T-cell (primary cell): ENCODE measurements at places on chromosomes 3 and 15. TPM values are rescaled to one million over a fixed set of nuclear protein-coding genes. Genes with fewer than 3 reads are reported as not detected.

DNA sequence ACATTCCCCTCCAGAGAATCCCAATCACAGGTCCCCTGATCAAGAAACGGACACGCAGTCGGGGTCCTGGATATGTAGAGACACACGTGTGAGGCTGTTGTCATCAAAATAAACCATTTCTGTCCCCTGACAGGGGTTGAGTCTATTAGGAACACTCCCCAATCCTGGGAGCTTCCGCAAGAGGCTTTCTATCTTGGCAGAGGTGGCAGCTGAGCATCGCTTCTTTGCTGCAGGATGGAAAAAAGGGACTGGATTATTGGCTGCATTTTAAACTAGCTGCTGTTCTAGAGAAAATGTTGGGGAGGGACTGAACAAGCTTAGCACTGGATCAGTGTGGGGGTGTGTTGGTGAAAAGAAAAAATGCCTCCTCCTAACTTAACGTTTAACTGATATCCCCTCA is 2.5 kb upstream of the CNTN4 start:
- H3K27ac ChIP-seq, result no peak overlapping the region
- no peak overlapping the region for H3K4me3 ChIP-seq
- peaks cover 12% of the 10 kb centered on the region for H3K27me3 ChIP-seq
- H3K4me1 ChIP-seq, result no peaks in the 10 kb centered on the region

GRCh38 chr3:168974617-168975403 is 688.7 kb downstream of the MECOM start:
- H3K4me1 ChIP-seq, result no peaks in the 10 kb centered on the region
- H3K27ac ChIP-seq, result no peak overlapping the region
- no peaks in the 10 kb centered on the region for H3K36me3 ChIP-seq
- no peak for DNase-seq
- H3K4me3 ChIP-seq, result no peak overlapping the region

- H3K36me3 ChIP-seq, result peaks cover 48% of the 10 kb centered on the region
- H3K27me3 ChIP-seq, result no peaks in the 10 kb centered on the region
- H3K4me3 ChIP-seq, result no peak overlapping the region
Observed at GRCh38 chr3:197846491-197846890, 55.4 kb downstream of the LRCH3 start.

The MITF gene
- total RNA-seq, result 0.30 TPM

DNA sequence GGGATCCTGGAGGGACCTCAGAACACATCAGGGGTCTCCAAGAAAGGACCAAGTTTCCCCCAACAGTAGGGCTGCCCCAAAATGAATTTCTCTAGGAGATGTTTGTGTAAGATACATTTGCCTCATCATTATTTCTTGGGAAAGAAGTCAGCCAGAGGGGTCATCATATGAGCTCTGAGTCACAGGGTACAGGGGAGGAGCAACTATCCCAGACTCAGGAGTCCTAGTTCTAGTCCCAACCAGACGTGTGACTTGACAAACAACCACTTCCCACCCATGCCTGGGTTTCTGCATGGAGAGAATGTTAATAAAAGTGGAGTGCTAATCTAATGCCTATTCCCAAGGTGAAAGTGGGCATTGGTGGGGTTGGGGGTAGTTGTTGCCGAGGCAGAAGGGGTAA is 144.1 kb downstream of the ALDH1A2 start:
- H3K4me3 ChIP-seq, result no peak overlapping the region
- peaks cover 11% of the 10 kb centered on the region for H3K27me3 ChIP-seq
- H3K27ac ChIP-seq, result no peak overlapping the region
- no peaks in the 10 kb centered on the region for H3K36me3 ChIP-seq
